ENCODE measurements at places on chromosomes 3 and 15.

DNA sequence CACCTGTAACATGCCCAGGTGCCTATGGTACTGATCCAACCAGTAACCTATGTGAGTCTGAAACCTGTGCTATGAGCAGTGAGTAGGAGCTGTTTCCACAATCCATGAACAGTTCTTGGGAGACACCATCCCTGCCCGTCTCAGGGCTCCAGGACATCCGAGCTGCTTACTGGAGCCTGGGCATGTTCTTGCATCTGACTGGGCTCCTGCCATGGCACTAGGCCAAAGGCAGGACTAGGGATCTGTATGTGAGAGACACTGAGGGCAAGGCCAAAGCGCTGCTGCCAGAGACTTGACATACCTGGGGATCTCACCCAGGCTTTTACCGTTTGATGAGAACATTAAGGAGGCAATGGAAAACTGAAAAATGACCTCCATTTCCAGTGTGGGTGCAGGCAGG lies 59.8 kb downstream of the WDR76 start:
- no peak for DNase-seq

GRCh38 chr3:126028096-126028495 lies 55.8 kb downstream of the SLC41A3 start:
- DNase-seq: no peak

DNA sequence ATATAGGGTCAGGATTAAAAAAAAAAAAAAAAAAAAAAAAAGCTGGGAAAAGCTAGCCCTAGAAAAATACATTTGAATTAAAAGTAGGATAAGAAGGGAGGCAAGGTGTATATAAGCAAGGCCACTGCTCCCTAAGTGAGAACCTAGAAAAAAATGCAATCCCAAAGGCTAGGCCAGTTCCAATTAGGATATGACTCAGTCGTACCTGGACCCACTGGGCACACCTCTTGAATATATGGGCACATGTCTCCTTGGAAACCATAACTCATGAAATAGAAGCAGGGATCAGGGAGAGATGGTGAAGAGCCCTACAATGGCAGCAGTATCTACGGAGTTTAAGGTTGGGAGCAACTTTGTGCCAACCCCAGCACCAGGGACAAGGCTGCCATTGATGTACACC lies 314.1 kb upstream of the IL12A start:
- no peak for DNase-seq

GRCh38 chr3:34405159-34405558 lies 606.7 kb downstream of the PDCD6IP start:
- no peak for DNase-seq
